Renal cortex interstitium (tissue), 15 donors: ENCODE measurements at places on chromosomes 1 and 21.

DNA sequence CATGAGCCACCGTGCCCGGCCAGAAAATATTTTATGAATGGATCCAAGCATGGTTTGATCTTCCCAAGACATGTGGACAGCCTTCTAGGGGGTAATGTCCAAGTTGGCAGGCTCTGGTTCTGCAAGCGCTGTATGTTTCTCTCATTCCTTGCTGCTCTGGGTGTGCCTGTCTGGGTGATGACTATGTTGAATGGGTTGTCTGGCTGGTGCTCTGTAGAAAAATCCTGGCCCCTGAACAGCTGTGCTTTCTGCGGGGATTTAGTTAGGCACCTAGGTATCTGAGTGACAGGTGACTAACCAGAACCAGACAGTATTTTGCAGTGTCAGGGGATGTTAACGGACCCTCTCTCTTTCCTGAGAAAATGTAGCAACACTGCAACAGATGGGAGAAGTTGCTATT lies 14.1 kb downstream of the HUNK start:
- no peak for DNase-seq

- DNase-seq, result no peak
Measured at GRCh38 chr1:1308756-1309250, 406 bp downstream of the PUSL1 start.

DNA sequence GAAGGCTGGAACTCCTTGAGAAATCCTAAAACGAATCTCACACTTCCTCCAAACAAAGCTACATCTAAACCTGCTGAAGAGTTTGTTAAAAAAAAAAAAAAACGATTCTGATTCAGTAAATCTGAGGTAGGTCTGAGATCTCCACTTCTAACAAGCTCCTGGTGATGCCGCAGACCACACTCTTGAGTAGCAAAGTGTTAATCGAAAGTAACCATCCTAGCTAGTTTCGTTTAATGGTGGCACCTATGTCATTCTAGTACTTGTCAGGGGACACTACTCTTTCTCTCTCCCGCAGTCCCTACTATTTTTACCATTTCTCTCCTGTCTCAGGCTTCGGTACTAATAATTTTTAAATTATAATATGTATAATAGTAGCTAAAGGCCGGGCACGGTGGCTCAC lies 2.1 kb downstream of the CLCC1 start:
- DNase-seq, result no peak

GRCh38 chr1:225974454-225974853 lies 24.7 kb downstream of the SDE2 start:
- no peak for DNase-seq

GRCh38 chr21:17616831-17617230 lies 4.1 kb upstream of the BTG3 start:
- no peak for DNase-seq
